NCI-H1048 (cell line): ENCODE measurements at places on chromosomes 1 and 21.

DNA sequence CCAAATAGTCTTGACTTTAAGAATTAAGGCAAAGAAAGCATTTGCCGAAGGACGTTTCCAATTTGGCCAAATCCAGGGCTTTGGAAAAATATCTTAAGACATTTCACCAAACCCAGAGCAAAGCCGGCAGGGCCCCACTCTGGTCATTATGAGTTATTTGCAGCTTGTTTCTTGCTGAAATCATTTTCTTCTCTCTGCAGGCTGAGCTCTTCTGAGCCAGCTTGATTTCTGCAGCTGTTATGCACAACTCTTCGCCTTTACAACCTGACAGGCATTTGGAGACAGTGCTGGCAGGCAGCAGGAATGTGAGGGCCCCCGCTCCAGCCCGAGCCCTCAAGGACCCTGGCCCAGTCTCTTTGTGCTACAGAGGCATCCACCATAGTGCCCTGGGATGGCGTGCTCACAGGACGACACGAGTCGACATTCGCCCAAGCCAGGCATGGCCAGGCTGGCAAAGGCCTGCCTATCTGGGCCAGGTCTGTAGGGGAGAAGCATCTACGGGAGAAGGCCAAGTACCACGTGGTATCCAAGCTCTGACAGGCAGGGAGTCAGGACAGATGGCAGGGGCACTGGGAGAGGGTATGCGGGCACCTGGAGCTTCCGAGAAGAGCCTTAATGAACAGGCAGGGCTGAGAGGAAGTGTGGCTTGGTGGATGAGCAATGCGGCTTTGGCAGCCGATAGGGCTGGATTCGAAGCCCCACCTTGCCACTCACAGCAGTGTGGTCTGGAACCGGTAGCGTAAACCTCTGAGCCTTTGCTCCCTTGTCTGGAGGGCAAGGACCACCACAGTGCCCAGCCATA, 32.3 kb downstream of the SYF2 start:
- no peak for DNase-seq

DNA sequence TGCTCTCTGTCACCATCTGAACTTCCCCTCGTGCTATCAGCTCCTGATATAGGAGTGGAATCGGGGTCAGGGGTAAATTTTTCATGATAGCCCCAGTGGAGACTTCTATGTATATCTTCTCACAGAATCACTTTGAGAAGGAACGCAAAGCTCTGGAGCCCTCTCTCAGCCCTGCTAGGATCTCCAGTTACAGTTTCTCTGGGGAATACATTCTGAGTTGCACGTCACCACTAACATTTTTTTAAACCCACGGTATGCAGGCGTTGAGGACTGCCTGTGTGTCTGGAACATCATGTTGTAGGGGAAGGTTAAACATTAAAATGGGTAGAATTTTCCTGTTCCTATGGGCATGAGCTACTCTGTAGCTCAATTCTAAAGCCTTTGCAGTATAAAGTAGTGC, 116.4 kb upstream of the FAM78B start:
- no peak for DNase-seq

- DNase-seq = no peak
Measured at GRCh38 chr1:27538793-27539192, 48.8 kb upstream of the WASF2 start.

- DNase-seq = no peak
Measured at GRCh38 chr1:17027403-17027802, 15.7 kb upstream of the ATP13A2 start.

DNA sequence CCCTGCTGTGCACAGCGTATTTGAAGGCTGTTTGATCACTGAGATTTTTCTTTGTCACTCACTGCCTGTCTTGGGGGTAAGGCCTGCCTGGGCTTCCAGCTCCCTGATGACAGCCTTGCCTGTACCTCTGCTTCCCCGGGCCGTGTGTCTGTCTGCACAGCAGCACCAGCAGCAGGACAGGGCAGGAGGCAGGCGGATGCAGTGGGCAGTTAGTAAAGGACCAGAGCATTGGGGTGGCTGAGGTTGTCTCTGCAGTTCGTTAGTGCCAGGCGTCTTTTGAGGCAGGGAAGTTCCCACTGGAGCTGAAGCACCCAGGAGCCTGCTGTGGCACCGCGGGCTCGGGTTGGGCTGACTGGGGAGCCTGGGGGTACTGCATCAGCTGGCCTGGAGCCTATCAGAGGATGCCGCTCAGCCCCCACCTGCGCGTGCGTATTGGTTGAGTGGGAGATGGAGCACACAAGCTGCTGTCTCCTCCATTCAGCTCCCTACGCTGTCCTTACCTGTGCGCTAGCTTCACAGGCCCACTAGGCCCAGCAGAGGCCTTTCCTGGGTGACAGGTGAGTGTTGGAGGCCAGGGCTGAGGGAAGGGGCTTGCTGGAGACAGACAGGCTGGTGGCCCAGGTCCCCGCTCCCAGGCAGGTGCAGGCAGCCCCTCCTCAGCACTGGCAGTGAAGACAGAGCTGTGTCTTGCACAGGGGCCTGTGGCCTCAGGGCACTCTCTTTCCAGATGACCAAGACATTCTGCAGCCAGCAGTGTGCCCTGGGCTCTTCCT, 28.2 kb downstream of the SNAP47 start:
- DNase-seq = no peak

- peak; percentile 54 for DNase-seq
Measured at GRCh38 chr21:41283211-41283818, 33.3 kb upstream of the FAM3B start.

GRCh38 chr1:115302390-115302961, 35.6 kb downstream of the NGF start:
- no peak for DNase-seq

DNA sequence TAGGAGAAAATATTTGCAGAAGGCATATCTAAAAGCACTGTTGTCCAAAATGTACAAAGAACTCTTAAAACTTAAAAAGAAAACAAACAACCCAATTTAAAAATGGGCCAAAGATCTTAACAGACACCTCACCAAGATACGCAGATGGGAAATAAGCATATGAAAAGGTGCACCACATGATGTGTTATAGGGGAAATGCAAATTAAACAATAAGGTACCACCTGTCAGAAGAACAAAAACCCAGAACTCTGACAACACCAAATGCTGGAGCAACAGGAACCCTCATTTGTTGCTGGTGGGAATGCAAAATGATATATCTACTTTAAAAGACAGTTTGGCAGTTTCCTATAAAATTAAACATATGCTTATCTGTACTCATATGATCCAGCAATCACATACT, 18.1 kb downstream of the SLC2A5 start:
- DNase-seq = no peak

- no peak for DNase-seq
Measured at GRCh38 chr21:29316029-29316742, 17.5 kb downstream of the BACH1 start.

DNA sequence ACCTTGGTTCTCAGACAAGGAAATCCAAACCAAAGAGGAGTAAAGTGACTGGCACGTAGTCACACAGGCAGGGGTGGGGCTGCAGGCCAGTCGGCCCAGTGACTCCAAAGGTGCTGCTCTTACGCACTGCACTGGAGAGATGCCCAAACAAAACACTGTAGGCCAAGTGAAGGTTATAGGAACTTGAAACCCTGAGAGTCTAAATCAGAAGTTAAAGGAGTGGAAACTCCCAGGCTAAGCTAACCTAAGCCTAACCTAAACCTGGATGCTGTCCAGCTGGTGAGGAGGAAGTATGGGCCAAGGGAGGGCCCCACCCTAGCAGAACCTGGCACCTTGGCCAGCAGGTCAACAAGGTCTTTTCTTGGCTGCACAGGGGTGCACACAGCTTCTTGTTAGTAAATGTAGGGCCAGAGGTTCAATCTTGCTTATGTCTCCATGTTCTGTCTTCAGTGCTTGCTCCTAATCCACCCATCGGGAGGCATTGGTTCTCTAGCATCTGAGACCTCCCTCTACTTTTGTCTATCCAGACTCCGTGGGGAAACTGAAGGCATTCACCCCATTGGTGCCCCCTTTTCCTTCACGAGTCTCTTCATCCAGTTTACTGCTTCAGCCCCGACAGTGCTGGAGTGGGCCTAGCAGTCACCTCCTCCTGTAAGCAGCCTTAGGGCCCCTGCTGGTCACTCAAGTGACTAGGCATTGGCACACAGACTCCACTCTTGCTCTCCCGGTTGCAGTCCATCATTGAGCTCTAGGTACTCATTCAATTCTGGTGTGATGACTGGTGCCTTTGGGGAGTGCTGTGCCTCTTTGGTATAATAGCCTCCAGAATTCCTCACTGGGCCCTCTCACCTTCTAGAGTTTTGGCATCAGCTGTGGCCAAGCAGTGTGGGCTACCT, 12.9 kb upstream of the TMEM125 start:
- no peak for DNase-seq

DNA sequence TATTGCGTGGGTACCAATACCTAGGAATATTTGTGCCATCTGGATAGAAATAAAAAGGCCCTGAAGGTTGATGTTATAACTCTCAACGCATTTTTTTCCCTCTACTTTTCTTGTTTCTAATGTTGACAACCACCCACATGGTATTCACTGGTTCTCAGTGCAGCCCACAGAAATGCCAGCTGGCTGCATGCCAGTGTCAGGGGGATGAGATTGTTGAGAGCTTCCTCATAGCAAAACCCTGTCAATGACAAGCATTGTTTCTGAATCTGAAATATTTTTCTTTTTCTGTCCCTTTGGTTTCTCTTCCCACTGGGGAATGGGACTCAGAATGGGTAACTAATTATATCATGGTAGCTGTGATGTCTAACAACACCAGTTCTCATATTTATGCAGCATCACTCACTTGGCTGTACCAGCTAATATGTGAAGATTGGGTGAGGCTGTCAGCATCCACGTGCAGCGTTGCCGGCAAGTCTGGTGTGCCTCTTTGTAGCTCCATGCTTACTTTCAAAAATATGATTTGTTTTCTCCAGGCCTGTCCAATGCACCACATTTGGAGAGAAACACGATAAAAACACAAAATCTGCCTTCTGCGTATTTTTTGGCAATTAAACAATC, 284.6 kb downstream of the PTBP2 start:
- peak; percentile 8 for DNase-seq

DNA sequence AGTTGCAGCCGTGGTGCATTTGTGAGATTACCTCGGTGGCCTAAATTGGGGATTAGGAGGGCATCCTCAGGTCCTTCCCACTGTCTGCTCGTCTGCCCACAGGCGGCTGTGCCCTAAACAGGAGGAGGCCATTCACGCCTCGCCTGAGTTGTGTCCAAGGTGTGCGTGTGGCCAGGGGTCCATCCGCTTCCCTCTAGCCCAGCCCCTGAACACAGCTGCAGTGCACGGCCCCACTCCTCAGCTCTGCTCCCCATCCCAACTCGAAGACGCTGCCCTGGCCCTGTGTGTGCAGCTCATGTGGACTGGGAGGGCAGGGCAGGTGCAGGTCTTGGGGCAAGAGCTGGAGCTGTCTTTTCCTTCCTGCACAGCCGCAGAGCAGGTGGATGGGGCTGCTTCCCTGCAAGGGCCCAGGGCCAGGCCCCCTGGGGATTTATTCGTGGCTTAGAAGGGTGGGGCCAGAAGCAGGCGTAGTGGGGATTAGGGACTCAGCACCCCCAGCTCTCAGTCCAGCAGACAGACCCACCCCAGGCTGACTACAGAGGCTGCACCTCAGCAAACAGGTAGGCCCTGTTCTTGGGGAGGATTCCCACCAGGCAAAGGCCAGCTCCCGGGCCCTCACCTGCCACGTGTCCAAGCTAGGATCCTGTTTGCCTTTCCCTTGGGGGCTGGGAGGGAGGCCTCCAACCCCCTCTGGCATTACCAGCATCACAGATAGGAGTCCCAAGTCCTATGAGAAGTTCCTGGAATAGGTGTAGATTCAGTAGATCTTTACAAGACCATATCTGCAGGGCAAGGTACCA, 4.3 kb downstream of the GUK1 start:
- no peak for DNase-seq

DNA sequence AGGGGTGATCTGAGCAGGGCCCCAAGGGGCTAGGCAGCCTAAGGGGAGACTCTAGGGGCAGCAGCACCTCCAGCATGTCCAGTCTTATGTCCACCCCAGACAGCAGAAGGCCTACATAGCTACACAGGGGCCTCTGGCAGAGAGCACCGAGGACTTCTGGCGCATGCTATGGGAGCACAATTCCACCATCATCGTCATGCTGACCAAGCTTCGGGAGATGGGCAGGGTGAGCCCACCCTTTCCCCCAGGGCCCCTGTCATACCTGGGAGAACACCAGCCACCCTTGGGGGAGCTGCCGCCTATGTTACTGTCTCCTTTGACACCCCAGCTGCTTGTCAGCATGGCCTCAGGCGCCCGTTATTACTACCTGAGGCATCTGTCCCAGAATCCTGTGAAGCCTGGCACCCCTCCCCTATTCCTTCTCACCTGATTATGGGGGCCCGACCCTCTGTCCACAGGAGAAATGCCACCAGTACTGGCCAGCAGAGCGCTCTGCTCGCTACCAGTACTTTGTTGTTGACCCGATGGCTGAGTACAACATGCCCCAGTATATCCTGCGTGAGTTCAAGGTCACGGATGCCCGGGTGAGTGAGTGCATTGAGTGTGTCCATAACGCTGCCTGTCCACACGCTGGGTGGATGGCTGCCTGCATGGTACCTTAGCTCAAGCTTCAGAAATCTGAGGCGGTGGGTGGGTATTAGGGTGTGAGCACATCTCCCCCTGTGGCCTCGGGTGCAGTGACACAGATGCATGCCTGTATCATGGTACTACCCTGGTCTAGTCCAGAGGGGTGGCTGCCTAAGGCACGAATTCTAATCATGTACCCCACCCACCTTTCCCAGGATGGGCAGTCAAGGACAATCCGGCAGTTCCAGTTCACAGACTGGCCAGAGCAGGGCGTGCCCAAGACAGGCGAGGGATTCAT, 29.7 kb upstream of the KDM4A start:
- no peak for DNase-seq

DNA sequence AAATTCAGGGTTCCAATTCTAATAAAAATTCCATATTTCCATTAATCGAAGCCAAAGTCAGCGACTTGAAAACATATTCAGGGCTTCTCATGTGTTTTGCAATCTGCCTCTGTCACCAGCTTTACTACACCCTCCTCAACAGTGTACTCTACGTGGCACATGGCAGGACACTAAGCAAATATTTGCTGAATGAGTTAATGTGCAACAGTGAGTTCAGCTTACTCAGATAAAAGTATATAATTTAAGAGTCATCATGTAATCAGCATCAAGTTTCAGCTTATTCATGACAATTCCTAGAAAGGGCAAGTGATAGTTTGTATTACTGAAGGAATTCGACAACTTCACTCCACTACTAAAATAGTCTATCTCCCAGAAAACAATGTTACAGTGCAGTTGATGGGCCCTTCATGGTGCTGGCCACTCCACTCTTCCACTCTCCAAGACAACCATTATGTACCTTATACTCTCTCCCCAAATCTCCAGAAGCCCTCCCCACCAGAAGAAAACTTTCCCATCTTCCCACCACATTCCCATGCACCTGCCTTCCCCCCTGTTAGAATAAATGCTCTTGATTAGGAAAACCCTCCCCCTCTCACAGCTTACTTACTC, 97.3 kb downstream of the TTLL7 start:
- no peak for DNase-seq

DNA sequence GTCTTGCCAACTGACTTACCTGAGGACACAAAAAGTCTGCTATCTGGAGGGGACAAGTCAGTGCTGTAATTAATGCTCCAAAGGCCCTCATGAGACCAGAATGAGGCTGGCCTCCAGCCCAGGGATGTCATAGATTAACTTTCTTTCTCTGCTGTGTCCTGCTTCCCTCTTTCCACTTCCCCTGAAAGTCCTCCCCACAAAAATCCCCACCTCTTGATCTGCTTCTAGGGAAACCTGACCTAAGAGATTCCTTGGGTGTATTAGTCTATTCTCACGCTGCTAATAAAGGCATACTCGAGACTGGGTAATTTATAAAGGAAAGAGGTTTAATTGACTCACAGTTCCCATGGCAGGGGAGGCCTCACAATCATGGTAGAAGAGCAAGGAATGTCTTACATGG, 39.2 kb downstream of the RUNX3 start:
- DNase-seq = no peak

- DNase-seq = no peak
Measured at GRCh38 chr1:41385398-41386195, 24.4 kb downstream of the FOXO6 start.

GRCh38 chr1:33429856-33430691, 821 bp downstream of the PHC2 start:
- no peak for DNase-seq
